ENCODE measurements at places on chromosomes 13 and 19.

GRCh38 chr13:50126993-50127725, 111.9 kb downstream of the KCNRG start:
- DNase-seq: peak; percentile 49

- no peak for DNase-seq
Measured at GRCh38 chr13:31674051-31674450, 65.3 kb upstream of the RXFP2 start.

- no peak for DNase-seq
Measured at GRCh38 chr19:46915386-46915785, 54.6 kb downstream of the ARHGAP35 start.

DNA sequence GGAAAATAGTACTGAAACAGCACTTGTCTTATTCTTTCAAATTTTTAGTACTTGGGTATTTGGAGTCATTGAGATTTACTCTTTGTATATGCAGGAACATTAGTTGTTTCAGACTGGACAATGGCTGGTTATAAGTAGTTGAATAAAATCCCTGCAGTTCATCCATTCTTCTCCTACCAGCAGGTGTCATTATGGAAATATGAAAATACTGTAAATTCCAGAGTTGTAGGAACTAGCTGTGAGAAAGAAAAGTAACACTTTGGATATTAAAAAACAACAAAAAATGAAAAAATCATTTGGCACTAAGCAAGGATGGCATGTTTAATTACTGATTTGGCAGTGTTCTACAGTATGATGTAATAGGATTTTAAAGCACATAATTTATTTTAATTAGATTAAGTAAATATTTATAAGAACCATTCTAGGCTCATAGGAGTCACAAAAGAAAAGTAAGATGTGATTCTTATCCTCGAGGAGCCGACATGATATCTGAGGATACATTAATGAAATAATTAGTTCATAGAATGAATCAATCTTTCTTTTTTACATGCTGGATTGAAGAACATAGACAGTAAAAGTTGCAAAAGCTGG, 155.3 kb downstream of the KCNRG start:
- DNase-seq: no peak

DNA sequence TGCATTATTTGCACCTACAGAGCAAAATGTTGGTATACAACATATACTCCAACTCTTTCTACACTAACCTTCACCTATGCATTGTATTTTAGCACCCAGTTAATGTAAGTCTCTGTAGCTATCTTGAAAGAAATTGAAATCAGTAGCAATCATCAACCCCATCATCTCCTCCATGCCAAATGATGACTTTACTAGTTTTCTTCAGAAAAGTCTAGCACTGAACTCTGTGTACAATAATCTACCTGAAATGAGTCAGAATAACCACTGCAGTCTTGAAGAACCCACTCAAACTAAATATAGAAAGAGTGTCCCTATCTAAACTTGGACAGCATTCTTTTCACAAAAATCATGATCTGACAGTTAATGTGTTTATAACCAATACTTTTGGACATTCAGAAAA, 9.8 kb downstream of the IRS2 start:
- no peak for DNase-seq

DNA sequence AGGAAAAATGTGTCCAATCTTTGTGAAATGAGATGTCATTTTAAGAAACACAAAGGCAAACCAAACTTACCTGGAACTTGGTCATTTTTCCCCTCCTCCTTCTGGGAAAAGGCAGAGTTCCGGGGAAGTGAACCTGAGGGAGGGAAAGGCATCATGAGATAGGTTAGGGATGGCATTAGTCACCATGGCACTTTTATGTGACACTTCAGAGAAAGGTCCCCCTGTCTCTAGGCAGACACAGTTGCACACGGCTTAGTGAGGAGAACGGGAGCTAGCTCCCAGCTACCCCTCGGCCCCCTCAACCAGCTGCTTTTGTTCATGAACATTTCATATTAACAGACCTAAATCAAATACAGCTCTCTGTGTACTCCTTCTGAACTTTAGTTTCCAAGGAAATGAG, 1.5 kb downstream of the ZNF235 start:
- DNase-seq: no peak

- DNase-seq: no peak
Measured at GRCh38 chr19:40080289-40080688, 10.5 kb downstream of the ZNF780A start.

GRCh38 chr19:51628153-51628939, 1.9 kb downstream of the SIGLEC5 start:
- DNase-seq: no peak

DNA sequence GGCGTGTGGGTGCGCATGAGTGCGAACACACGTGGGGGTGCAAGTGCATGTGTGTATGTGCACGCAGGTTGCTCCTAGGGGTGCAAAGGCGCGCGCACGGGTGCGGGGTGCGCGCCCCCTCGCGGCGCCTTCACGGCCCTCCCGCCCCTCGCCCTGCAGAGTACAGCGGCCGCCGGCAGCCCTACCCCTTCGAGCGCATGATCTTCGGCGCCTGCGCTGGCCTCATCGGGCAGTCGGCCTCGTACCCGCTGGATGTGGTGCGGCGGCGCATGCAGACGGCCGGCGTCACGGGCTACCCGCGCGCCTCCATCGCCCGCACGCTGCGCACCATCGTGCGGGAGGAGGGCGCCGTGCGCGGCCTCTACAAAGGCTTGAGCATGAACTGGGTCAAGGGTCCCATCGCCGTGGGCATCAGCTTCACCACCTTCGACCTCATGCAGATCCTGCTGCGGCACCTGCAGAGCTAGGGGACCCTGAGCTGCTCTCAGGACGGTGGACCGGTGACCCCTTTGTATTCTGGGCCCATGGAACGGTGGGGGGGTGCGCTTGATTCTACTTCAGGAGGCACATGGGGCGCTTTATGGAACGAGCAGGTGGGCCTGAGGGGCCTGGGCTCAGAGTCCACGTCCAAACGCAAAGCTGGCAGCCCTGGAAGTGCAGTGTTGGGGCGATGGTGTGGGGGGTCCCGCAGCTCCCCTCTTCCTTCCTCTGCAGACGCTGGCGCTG, 27.7 kb downstream of the TMEM161A start:
- DNase-seq: no peak

DNA sequence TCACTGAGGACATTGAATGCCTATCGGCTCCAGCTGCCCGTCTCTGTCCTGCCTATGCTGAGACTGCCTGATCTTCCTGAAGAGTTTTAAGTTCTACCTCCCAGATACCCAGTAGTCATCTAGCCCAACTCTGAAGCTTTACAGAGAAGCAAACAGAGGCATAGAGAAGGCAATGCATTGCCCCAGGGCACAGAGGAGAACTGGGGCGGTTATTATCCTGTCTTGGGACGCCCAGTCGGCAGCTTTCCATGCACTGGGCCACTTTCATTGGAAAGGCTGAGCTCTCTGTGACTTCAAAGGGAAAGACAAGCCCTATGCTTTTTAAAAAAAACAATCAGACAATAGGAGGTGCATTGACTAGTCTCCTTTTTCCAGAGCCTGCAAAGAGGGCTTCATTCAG, 71.6 kb downstream of the HSPH1 start:
- no peak for DNase-seq

DNA sequence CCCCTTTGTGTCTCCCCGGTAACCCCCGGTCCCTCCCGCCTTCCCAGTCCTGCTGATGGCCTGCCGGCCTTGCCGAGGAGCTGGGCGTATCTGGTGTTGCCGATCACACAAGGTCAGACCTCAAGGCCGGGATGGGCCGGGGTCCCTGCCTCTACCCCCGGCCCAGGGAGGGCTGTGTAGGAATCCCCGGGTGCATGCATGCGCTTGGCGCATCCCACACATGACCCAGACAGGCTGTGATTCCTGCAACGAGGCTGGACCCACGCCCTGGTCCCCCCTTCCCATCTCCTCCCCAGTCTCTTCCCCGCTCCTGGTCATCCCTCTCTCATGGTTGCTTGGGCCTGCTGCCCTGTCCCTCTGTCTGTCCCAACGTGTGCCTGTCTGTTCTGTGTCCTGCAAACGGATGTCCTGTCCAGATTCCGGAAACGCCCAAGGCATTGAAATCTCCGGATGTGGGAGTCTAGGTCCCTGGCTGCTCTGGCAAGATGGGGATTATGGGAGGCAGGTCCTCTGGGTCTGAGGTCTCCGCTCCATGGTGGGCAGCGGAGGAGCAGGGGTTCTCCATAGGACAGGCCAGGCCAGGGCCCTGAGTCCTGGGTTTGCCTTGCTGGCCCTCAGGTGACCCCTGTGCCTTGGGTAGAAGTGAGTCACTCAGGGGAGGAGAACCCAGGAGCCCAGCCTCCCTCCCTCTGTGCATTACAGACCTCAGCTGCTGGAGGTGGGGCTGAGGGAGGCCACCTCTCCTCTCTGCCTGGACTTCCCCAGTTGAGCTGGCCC, 1.6 kb downstream of the PKN1 start:
- no peak for DNase-seq
